ENCODE measurements at places on chromosomes 5 and 9.

GRCh38 chr5:14581106-14581890, at the start of gene OTULINL:
Gene OTULINL (plus strand): TSS chr5:14581792. CDS start chr5:14581895, 103 bp downstream.
- peak; percentile 79 for DNase-seq

DNA sequence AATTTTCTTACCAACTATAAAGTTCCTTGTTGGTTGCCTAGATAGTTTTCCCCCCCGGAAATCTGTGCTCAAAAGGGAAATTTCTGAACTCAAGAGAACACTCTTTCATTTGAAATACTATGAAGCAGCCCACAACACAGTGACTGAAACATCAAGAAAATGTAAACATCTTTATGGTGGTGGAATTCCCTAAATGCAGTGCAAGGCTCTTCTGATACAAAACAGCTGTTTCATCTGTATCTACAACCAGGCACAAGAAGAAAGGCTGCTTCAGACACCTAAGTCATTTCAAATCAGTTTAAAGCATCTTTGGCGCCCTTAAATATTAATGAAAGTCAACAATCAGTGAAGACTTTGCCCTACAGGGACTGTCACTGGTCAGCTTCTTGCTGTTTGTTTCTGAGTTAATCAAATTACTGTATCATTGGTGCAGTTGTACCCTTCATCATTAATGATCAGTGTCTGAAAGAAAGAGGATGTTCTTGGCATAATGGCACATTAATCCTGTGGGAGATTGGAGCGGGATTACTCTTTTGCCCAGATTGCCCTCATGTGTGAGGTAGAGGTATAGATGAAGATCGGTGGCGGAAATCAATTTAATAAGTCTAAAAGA, 947.0 kb downstream of the NR2F1-AS1 start:
- no peak for DNase-seq

GRCh38 chr9:130407916-130408663, 36.7 kb upstream of the ASS1 start:
- no peak for DNase-seq

DNA sequence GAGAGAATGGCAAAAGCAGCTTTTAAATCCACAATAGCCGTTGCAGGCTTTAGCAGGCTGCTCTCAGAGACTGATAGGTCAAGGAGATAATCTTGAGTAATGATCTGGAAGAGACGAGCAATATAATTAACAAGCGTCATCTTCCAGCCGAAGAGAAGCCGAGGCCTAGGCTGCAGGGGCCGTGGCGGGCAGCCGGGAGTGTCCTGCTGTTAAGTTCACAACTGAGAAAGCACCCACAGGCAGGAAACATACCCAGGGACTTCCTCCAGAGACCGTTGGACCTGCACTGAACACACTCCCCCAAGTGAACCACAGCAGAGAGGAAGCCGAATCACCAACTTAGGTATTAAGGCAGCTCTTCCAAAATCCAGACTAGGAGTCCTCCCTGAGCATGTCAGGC, 182.3 kb downstream of the IRX2 start:
- no peak for DNase-seq

DNA sequence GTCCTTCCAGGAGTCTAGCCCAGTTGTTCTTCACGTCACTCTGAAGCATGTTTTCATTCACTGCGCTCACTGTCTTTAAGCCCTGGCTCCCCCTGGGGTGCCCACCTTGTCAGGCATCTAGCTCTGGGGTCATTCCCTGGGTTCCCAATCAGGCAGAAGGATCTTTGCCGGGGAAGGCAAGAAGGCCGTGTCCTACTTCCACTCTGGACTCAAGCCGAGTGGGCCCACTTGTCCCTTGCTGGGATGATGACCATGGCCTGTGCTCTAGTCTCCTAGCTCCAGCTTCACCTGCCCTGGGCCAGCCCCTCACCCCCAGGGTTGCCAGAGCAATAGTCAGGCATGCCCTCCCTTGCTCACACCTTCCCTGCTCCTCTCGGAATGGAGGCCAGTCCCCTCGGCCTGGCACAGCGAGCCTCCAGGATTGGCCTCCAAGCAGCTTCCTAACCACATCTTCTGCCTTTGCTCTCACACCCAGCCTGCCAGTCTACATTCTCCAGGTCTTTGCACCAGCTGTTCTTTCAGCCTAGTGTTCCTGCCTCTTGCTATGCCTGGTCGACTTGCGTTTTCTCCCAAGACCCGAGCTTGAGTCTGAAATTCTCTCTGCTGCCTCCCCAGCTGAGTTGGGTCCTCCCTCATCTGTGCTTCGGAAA, 32.2 kb upstream of the PSD2 start:
- DNase-seq: no peak

DNA sequence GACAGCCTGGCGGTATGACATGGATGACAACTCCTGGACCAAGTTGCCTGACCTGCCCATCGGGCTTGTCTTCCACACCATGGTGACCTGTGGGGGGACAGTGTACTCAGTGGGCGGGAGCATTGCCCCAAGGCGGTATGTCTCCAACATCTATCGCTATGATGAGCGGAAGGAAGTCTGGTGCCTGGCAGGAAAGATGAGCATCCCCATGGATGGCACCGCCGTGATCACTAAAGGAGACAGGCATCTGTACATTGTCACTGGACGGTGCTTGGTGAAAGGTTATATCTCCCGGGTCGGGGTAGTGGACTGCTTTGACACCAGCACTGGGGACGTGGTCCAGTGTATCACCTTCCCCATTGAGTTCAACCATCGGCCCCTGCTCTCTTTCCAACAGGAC, 1.3 kb downstream of the CCIN start:
- DNase-seq: no peak

Measured in effector memory CD8-positive, alpha-beta T cell (primary cell).